ENCODE measurements at places on chromosomes 13 and 19. TPM values are rescaled to one million over a fixed set of nuclear protein-coding genes. Genes with fewer than 3 reads are reported as not detected.

Gene CEACAM19
- total RNA-seq, result 11.0 TPM

Gene OLFM4
- total RNA-seq, result not detected

Gene PSG3
- total RNA-seq, result not detected

Gene CDADC1
- 11.7 TPM for total RNA-seq

Gene ZNF723
- not detected for total RNA-seq

Gene ZFP14
- 13.9 TPM for total RNA-seq

Gene ZNF649
- 28.4 TPM for total RNA-seq

Data from mesothelial cell of epicardium (in vitro differentiated cells).